ENCODE measurements at places on chromosomes 1 and 21.

- no peak for DNase-seq
Observed at GRCh38 chr1:83547901-83548300, 451.0 kb downstream of the TTLL7 start.

GRCh38 chr1:211472724-211473123 is 19.2 kb downstream of the RD3 start:
- DNase-seq = no peak

- no peak for DNase-seq
Observed at GRCh38 chr1:233439721-233440120, 112.2 kb downstream of the MAP3K21 start.

- no peak for DNase-seq
Observed at GRCh38 chr1:100364697-100365096, 12.4 kb downstream of the CDC14A start.

- peak; percentile 75 for DNase-seq
Observed at GRCh38 chr1:89941110-89941766, 53.7 kb upstream of the ZNF326 start.

GRCh38 chr1:67791261-67791660 is 42.0 kb downstream of the GNG12 start:
- DNase-seq = no peak

- DNase-seq = no peak
Observed at GRCh38 chr1:232876506-232877364, 71.5 kb downstream of the MAP10 start.

DNA sequence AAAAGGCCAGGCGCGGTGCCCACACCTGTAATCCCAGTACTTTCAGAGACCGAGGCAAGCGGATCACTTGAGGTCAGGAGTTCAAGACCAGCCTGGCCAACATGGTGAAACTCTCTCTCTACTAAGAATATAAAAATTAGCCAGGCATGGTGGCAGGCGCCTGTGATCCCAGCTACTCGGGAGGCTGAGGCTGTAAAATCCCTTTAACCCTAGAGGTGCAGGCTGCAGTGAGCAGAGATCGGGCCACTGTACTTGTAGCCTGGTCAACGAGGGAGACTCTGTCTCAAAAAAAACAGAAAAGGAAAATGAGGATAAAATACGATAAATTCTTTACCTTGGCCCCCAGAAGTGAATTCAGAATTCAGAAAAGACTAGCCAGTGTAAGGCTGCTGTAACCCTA is 1.6 kb downstream of the TMEM50B start:
- DNase-seq = no peak

- DNase-seq = peak; percentile 55
Observed at GRCh38 chr1:78831731-78832360, 174.7 kb downstream of the ADGRL4 start.

GRCh38 chr1:42838482-42839190 is 7.8 kb upstream of the ZNF691 start:
- DNase-seq = peak; percentile 66

DNA sequence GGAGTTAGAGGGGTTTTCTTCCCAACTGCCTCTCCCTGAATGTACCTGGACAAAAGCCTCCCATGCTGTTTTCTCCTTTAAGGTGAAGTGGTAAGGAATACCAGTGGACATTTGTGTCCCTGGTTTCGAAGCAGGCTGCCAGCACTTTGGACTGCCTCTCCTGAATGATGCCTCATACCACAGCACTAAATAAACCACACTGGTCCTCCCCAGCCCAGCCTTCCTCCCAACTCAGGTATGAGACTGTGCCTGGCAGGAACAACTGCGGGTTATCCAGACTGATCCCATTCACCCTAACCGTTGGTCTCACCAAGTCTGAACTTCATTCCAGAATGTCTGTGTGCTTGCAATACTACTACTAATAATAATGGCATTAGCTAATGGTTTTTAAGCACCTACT is 9.3 kb downstream of the COQ8A start:
- DNase-seq = no peak

DNA sequence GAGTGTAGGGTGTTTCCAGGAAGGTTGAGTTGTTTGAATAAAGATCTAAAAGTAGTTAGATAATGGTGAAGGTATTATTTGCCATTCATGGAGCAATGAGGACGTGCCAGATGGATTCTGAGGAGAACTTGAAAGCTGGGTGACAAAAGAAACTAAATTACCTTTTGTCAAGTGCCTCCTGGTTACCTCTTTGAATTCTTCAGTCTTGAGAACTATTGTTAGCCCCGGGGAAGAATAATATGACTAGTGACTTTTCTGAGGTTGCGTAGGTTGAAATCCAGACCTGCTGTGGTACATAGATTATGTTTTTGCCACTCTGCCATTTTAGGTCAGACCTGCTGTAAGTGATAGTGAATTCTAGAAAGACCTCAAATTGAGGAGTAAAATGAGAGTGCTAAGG is 11.5 kb downstream of the LAMC1 start:
- no peak for DNase-seq
